ENCODE measurements at places on chromosomes 16 and 17.

- DNase-seq, result no peak
Measured at GRCh38 chr17:43528319-43528987, 17.7 kb downstream of the ETV4 start.

- DNase-seq, result no peak
Measured at GRCh38 chr17:42221886-42222745, 27.8 kb upstream of the GHDC start.

- DNase-seq, result no peak
Measured at GRCh38 chr16:56964243-56965148, 2.7 kb downstream of the CETP start.

GRCh38 chr17:41738077-41738800 is 3.8 kb upstream of the HAP1 start:
- DNase-seq, result no peak

- no peak for DNase-seq
Measured at GRCh38 chr16:1489077-1489476, 333 bp upstream of the PTX4 start.

DNA sequence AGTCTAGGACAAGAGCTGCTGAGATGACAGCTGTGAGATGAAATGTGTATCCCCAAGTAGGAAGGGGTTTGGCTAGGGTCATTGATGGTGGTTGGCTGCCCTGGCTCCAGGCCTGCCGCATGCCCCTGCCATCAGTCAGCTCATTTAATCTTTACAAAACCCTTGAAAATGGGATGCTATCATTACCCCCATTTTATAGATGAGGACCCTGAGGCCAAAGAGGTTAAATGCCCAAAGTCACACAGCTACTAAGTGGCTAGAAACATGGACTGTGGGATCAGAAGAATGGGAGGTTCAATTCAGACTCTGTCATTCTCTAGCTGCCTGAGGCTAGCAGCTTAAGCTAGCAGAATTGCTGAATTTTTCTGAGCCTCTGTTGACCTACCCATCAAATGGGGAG is 198.8 kb downstream of the MAF start:
- no peak for DNase-seq

DNA sequence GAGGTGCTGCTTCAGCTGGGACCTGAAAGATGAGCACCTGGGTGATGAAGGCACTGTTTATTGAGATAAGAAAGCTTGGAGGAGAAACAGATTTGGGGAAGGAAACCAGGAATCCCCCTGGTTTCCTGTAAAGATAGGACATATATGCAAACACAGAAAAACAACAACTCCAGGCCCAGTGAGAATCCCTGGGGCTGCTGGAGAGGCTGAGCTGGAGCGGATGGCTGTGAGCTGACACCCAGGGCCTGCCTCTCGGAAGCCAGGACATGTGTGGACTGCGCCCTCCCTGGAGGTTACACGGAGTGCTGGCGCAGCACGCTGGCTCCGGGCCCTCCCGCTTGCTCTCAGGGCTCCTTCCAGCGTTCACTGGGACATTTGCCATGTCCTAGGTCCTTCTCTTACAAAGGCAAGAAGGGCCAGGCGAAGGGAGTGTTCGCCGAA is 57.5 kb downstream of the CYB5B start:
- DNase-seq, result no peak

GRCh38 chr17:2996810-2997670 is 66.4 kb downstream of the OR1D5 start:
- no peak for DNase-seq

DNA sequence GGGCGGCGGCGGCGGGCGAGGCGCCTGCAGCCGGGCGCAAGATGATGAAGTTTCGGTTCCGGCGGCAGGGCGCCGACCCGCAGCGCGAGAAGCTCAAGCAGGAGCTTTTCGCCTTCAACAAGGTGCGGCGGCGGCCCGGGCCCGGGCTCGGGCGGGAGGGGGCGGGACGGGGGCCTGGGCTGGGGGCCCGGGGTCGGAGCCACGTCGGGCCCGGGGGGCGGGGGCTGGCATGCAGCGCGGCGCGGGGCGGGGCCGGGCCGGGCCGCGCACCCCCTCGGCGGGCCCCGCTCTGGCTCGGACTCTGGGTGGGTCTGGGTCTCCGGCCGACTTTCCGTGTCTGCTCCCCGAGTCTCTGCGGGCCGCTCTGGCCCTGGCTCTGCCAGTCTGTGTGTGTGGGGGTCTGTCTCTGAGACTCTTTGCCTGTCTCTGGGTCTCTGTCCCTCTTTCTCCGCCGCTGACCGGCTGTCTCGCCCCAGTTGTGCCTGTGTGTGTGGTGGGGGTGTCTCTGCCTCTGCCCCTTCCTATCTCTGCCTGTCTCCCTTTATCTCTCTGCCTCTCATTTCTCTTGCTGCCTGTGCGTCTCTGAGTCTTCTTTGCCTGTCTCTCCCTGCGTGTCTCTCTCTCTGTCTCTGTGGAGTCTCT is 328 bp downstream of the LLGL1 start:
- no peak for DNase-seq

- DNase-seq, result no peak
Measured at GRCh38 chr16:22624800-22625533, 114.3 kb downstream of the NPIPB5 start.

- no peak for DNase-seq
Measured at GRCh38 chr17:62775876-62776275, 32.2 kb downstream of the MARCHF10 start.

- no peak for DNase-seq
Measured at GRCh38 chr17:78442648-78443218, 64.3 kb downstream of the PGS1 start.

DNA sequence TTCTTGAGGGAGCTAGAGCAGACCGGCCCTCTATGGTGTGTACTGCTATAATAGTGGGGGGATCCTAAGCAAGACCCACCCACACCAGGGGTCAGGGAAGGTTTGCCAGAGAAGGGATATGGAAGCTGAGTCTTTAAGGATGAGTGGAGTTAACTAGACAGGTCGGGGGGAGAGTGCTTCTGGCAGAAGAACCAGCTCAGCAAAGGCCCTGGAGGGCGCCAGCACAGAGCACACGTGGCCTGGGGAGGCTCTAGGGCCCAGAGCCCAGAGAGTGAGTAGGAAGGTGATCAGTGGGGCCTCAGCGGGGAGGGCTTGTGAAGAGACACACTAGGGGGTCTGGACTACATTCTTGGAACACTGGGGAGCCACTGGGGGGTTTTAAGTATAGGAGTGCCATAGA is 21.1 kb downstream of the NGFR start:
- no peak for DNase-seq

- DNase-seq, result no peak
Measured at GRCh38 chr16:88407042-88407420, 24.3 kb downstream of the ZNF469 start.

DNA sequence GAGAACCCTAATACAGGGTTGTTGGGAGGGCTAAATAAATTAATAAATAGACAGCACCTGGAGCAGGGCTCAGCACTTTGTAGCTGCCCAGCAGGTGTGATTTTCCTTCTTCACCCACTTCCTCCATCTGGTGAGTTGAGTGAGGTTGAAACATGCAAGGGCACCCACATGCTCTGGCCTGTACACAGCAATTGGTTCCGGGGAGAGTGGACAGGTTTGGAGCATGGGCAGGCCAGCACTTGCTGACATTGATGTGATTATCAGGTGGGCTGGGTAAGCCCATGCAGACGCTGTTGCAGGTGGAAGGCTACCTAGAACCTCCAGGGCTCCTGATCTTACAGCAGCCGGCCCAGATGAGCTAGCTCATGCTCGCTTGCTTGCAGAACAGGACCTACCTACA is 1.3 kb upstream of the MRTFB start:
- DNase-seq, result no peak

DNA sequence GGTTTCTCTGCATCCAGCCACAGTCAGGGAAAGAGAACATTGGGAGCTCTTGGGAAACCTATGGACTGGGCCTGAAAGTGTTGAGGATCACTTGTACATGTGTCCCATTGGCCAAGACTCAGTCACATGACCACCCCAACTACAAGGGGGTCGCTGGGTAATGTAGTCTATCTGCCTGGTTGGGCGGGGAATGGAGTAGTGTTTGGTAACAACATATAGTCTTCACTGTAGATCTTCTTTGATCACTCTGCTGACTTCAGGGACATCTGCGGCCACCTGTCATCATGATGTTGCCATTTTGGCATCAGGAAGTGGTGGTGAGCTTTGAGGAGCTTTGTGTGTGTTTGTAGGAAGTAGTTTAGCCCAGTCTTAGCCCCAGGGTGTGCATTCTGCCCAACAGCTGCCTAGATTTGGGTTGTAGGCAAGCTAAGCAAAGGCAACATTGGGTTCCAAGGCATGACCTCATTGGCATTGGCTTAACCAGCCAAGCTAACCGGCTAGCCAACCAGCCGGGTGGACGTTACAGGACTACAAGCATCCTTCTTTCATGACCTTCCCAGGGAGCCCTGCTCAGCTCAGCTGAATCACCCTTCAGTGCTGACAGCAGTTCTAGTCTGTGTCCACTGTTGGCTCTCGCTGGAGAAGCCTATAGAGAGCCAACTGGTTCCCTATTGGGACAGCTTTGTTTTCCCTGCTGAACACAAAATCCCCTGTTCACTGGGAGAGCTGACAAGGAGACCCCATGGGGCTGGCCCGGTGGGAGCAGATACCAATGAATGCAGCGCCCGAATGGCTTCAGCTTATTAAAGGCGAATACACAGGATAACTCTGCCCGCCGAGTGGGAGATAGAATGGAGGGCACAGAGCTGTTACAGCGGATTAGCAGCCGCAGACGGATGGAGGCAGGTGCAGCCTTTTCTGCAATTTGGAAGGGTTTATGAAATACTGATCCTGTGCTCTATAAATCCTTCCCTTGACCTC is 178.6 kb downstream of the NTN1 start:
- no peak for DNase-seq

DNA sequence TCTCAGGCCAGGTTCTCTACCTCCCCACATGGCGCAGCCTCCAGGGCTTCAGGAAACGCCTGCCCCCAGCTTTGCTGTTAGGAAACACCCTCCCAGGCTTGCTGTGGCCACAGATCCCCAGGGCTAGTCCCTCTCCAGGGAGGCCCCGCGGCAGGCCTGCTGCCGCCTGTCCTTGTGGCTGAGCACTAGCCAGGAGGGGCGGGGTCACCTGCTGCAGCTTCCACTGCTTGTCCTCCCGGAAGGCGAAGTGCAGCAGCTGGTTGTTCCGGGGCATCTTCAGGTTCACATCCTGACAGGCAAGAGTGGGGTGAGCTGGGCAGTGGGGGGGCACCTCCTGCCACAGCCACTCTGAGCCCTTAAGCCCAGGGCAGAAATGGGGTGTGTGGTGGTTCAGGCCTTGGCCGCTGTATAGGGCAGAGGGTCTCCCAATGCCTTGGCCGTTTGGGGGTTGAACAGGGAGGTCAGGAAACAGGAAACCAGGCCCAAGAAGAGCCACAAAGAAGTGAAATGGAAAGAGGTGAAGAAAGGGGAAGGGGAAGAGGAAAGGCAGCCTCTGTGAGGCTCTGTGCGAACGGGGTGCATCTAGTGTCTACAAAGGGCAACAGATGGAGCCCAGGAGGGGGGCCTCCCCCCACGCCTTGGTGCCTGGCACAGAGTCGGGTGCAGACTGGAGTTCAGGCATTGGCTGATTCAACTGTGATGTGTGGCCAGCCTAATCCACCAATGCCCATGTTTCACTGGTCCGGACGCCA is 2.0 kb downstream of the ROGDI start:
- peak; percentile 63 for DNase-seq

GRCh38 chr16:11088831-11089230 is 144.5 kb downstream of the CLEC16A start:
- DNase-seq, result no peak

DNA sequence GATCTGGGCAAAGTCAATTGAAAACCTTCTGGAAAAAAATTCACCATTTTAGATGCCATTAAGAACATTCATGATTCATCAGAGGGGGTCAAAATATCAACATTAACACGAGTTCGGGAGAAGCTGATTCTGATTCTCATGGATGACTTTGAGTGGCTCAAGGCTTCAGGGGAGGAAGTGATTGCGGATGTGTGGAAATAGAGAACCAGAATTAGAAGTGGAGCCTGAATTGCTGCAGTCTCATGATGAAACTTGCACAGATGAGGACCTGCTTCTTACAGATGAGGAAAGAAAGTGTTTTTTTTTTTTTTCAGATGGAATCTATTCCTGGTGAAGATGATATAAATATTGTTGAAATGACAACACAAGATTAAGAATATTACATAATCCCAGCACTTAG is 12.9 kb downstream of the ITGAX start:
- DNase-seq, result no peak

DNA sequence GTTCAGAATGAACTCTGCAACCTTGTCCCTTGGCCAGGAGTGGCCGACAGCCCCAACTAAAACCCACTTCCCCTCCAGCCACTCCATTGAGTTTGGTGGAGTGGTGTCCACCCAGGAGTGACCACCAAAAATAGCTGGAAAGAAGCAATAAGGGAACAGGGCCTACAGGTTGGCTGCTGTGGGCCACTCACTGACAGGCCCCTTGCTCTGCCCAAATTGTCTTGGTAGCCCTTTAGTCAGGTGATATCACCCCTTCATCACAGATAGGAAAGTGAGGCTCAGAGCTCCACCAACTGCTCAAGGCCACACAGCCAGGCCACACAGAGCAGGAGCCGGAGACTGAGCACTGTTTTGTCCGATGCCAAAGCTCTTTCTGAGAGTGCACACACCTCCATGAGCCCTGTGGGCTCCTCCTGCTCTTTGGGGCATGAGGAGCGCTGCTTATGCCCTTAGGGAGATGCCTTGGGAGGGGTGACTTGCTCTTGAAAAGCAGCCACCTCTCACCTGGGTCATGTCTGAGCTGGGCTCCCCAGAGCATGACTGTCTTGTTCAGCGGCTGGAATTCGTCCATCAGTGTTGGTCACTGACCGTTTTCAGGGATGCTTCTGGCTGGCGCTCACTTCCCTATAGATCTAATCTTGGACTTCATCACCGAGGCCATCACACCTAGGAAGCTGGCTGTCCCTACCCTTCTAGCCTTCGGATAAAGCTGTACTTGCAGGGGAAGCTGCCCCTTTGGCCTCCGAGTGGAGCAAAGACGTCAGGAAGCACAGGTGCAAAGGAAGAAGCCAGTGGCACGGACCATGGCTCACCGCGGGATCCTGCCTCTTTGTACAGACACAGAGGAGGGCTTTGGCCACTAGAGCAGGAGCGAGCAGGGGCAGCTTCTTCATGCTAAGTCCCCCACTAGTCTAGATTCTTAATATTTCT is 186.0 kb upstream of the ZNF469 start:
- DNase-seq, result no peak

- no peak for DNase-seq
Measured at GRCh38 chr17:71273441-71273840, 847.4 kb upstream of the SOX9 start.

GRCh38 chr17:48586355-48587258 is 3.4 kb downstream of the HOXB3 start:
- DNase-seq, result no peak

GRCh38 chr17:40900809-40901356 is 15.8 kb upstream of the KRT20 start:
- no peak for DNase-seq

Measured in cerebellar nuclear complex (tissue), 1 donor.